ENCODE measurements at places on chromosomes 3 and 15.

DNA sequence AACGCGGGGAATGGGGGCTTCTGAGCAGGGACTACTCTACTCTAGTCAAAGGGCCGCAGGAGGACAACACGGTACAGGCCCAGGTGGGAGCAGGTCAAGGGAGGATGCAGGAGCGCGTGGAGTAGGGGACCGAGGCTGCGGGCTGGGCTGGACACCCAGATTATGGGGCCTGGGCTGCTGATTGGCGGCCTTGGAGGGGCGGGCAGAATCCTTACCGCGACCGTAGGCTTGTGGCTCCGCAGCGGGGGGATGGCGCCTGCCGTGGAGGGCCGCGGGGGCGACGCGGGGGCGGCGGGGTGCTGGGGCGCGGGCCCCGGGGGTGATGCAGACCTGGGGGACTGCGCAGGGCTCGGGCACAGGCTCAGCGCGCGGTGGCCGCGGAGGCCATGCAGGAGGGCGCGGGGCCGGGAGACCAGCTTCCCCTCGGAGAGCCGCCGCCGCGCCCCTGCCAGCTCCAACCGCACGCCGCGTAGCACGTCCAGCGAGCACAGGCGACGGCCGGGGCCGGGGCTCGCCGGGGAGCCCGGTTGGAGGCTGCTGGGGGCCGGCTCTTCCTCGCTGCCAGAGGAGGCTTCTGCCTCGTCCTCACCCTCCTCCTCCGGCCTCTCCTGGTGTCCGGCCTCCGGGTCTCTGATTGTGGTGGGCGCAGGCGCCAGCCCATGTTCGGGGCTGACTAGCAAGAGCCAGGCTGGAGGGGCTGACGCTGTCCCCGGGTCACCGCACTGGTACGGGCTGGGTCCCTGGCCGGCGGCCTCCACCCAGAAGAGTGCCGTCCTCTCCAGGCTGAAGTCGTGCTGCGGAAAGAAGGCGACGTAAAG is 12.9 kb downstream of the UBAP1L start:
- no peak for DNase-seq

GRCh38 chr3:80663426-80663825 is 895.6 kb upstream of the ROBO1 start:
- no peak for DNase-seq

DNA sequence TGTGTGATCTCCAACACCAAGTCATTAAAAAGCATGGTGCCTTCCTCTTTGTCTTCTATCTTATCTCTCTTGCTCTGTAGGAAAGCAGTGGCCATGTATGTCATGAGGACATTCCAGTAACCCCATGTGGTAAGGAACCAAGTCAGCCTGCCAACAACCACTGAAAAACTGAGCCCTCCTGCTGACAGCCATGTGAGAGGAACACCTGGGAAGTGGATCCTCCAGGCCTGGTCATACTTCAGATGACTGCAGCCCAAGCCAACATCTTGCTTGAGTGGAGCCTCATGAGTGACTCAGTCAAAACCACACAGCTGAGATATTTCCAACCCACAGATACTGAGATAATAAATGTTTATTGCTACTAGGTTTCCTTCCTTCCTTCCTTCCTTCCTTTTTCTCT is 597.3 kb downstream of the ZIC1 start:
- DNase-seq = no peak

- no peak for DNase-seq
Observed at GRCh38 chr3:121152573-121152972, 244.6 kb downstream of the STXBP5L start.

DNA sequence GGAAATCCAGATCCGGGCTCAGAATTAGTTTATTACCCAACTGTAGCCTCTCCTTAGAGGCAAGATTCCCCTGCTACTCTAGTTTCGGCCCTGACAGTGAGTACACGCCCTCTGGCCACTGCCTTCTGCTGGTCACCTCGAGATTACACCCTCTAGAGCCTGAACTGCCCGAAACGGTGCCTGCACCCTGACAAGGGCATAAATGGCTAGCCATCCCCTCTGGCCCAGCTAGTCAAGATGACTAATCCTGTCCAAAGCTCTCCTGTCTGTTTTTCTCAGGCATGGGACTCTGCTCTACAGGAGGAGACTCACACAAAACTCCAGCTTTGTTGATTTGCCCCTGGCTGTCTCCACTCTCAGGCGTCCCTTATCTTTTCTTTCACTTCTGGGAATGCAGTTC is 150.5 kb upstream of the UBE2E2 start:
- DNase-seq = no peak

GRCh38 chr15:75648156-75649000 is 666 bp downstream of the SNX33 start:
- no peak for DNase-seq

DNA sequence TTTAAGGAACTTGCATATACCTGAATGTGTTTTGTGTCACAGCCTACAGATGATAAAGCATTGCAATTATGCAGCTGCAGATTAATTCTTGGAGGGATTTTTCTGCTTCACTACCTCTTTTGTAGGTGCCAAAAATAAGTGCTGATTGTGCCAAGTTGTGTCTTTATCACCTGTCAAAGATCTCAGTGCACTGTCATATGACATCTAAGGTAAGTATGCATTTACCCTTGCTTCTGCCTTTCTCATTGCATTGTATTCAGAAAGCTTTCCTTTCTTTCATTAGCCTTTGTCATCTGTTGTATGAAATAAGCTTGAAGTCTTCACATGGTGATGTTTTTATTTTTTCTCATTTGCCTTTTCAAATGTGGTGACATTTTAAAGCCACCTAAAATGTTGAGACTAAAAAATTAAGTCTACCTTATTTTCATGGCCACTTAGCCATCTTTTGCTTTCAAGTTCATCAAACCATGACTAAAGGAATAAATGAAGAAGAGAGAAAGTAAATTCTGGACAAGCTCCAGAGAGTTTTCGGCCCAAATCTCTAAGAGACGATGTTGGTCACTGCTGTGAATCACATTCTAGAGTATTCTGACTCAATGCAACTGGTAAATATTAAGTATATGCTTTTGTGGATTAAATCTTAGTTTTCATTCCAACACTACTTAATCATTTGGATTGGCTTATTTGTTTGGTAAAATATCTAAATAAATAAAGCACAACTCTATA is 381.8 kb upstream of the EPHA3 start:
- no peak for DNase-seq

DNA sequence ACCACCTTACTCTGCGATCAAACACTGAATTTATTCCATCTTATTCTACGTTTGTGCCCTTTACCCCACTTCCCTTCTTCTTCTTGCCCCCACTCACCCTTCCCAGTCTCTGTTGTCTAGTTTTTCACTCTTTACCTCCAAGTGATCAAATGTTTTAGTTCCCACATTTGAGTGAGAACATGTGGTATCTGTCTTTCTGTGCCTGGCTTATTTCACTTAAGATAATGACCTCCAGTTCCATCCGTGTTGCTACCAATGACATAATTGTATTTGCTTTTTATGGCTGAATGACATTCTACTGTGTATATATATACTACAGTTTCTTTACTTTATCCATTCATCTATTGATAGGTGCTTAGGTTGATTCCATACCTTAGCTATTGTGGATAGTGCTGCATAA is 78.8 kb downstream of the PDCD6IP start:
- no peak for DNase-seq

- no peak for DNase-seq
Observed at GRCh38 chr3:135532021-135532420, 433.5 kb upstream of the PPP2R3A start.

DNA sequence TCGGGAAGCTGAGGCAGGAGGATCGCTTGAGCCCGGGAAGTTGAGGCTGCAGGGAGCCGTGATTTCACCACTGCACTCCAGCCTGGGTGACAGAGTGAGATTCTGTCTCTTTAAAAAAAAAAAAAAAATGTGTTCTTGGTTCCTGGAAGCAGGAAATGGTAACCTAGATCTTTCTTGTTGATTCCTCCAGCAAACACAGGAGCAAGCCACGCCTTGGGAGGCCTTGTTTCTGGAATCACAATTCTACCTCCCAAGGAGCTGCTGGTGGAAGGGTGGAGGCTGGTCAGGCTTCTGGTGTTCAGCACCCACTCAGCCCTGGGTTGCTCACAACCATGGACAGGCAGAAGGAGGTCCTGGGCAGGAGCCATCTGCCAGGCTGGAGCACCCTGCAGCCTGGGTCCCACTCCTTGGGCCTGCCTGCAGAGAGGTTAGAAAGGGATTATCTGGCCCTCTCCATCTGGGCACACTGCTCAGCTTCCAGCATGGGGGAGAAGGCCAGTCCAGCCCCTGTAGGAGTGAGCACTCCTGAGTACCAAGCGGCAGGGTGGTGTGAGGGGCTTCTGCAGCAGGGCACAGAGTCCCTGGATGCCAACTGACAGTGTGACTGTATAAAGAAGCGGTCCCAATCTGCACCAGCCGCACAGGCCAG is 65.6 kb downstream of the ABTB1 start:
- no peak for DNase-seq
